ENCODE measurements at places on chromosomes 12 and 14. TPM values are rescaled to one million over a fixed set of nuclear protein-coding genes. Genes with fewer than 3 reads are reported as not detected.

DNA sequence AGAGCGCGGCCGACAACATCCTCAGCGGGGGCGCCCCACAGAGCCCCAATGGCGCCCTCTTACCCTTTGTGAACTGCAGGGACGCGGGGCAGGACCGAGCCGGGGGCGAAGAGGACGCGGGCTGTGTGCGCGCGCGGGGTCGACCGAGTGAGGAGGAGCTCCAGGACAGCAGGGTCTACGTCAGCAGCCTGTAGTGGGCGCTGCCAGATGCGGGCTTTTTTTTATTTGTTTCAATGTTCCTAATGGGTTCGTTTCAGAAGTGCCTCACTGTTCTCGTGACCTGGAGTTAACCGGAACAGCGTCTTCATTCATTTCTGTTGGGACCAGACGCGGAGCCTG lies 103.8 kb upstream of the FKBP4 start:
- peak; percentile 41 for DNase-seq

DNA sequence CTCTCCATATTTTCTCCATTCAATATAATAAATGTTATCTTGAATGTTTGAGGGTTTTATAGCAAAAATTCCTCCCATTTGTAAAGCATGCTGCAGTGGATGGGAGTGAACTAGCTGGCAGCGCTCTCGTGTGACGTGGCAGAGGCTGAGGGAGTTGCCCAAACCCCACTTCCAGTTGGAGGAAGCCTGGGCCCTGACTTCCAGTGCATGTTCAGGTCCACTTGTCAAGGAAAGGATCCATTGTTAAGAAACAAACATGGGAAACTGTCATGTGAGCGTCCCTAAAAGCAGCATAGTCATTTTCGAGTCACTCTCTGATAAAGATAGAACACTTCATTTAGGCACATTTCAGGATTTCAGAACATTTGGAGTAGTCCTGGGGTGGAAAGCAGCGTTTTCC lies 116.6 kb downstream of the SLC25A47 start:
- DNase-seq, result no peak

Gene CIROP
- not detected for total RNA-seq

DNA sequence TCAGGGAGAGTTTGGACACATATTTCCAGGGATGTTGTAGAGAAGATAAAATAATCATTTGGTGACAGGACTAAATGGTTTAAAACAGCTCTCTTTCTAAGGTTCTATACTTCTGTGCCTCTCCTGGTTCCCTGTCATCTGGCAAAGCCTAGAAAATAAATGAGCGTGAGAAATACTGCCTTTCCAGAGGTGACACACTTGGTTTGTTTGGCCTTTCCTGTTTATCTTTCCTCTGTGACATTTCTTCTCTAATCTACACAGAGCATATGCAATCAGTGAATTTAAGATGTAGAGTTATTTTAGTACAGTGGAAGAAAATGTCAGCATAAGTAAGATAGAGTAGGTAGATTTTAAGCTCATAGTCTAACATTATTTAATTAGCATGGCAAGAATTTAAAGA lies 22.0 kb upstream of the SSTR1 start:
- no peak for DNase-seq

Gene SETD1B
- total RNA-seq, result 33.0 TPM

Gene ART4
- total RNA-seq, result not detected

Gene LRTM2
- not detected for total RNA-seq

- DNase-seq, result no peak
Measured at GRCh38 chr12:64008596-64008995, 164.1 kb downstream of the SRGAP1 start.

Gene POTEM
- total RNA-seq, result not detected

- DNase-seq, result no peak
Measured at GRCh38 chr12:86331457-86331856, 75.3 kb upstream of the MGAT4C start.

DNA sequence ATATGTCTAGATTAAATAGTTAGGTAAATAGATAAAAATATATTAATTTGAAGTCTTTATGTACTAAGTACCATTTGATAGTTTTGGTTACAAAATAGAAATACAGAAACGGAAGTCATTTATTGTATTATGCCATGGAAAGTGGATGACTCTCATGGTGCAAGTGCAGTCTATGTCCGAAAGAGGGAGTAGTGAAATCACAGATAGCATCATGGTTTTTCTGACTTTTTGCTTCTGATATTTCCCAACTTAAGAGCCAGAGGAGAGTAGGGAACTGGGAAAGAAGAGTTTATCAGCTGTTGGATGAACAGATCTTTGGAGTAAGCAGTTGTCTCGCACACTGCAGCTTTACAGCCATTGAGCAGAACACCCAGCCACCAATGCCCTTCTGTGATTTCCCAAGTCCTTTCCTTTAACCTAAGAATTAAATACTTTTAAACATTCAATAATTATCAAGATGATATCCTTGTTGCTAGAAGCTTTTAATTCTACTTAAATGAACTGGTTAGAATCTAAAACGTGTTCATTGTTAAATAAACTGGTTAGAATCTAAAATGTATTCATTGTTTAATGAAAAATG lies 18.4 kb upstream of the SRGAP1 start:
- no peak for DNase-seq

- no peak for DNase-seq
Measured at GRCh38 chr14:93564918-93565317, 134.2 kb downstream of the UNC79 start.

Gene A2M
- not detected for total RNA-seq

- DNase-seq, result no peak
Measured at GRCh38 chr12:8048906-8049305, 16.4 kb downstream of the FOXJ2 start.

Gene PMCH
- 3.1 TPM for total RNA-seq

- DNase-seq, result no peak
Measured at GRCh38 chr14:100592972-100593371, 5.8 kb upstream of the BEGAIN start.

DNA sequence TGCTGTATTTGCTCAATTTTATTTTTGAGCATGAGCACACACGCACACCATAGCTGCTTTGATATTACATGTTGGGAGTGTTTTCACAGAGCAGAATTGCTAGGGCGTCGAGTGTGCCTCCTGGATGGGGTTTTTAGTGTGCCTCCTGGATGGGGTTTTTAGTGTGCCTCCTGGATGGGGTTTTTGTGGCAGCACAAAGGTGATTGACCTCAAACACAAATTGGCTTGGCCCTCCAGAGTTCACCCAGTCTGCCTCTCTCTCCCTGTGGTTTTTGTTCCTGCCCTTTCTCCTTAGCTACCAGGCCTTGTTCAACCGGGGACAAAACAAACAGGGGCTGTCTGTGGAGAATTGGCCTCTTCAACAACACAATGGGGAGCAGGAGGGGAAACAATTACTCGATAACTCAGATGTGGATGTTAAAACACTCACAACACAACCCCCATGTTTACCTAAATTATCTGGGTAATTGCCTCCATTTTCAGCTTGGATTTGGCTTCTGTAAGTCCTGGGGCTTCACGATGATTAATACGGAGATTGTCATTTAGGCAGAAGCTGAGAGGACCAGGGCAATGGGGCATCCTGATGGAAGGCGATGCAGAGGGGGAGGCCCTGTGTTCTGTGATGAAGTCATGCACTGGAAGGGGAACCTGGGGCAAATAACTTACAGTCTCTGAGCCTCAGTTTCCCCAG lies 26.9 kb downstream of the TBX3 start:
- DNase-seq, result no peak

Gene PRR4
- total RNA-seq, result 3.6 TPM

Gene LTB4R2
- total RNA-seq, result 8.9 TPM

DNA sequence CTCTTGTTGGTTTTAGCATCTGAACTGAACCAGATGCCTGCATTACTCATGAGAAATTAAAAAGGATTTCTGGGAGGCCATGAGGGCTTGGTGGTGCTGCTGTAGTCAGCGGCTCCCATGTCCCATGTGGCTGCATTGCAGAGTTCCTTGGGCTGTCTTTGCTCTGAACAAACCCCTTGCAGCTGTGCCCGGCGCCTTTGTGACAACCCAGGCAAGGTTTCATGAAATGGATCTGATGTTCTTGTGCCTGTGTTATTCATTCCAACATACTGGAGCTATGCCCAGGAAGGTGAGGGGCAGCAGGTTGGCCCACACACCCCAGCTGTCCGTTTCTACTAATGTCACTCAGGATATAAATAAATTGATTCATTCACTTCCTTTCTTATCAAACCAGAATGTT lies 40.8 kb downstream of the TGFB3 start:
- DNase-seq, result no peak

- DNase-seq, result no peak
Measured at GRCh38 chr12:90205165-90205564, 496.5 kb upstream of the ATP2B1 start.

- no peak for DNase-seq
Measured at GRCh38 chr14:59483363-59483762, 845 bp downstream of the L3HYPDH start.

Gene KRT77
- not detected for total RNA-seq

DNA sequence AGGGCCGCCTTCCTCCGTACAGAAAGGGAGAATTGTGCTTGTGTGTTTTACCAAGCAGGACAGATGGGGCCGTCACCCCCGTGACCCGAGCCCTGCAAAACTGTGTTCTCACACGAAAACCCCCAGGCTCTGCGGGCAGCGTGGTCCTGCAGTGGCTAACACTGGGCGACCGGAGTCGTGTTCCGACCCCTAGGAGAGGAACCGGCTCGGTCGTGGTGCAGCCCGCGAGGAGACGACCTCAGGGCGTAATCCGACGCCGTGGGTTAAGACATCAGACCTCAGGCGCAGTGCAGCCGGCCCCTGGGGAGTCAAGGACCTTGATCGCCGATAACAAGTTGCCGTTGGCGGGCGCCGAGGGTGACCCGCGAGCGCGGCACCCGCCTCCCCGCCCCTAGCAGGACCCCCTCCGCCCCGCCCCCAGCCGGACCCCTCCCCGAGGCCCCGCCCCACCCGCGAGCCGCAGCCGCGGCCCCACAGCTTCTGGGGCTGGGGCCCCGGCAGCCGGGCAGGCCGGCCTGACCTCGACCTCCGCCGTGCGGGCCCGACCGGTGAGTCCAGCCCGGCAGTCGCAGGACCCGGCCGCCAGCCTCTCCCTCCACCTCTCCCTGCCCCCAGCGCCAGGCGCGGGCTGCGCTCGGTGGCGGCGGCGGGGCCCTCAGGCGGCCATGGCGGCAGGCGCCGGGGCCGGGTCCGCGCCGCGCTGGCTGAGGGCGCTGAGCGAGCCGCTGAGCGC lies at the start of gene CHPT1:
Gene CHPT1, plus strand, starts transcription at position 444 of the 733 bp plus-strand sequence. Its CDS starts 222 bp downstream, at position 666.
- DNase-seq, result peak; percentile 34

DNA sequence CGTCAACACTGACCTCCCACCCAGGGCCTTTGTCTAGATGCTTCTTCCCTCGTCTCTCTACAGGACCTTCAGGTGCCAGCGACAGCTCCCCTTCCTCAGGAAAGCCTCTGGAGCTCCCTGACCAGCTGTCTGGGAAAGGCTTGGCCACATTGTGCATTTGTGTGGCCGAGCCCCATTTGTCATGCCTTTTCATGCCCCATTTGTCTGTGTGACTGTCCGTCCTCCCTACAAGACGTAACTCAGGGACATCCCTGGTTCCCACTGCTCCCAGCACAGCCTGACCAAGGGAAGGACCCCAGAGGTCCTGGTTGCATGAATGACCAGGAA lies 23.8 kb downstream of the ZFYVE21 start:
- no peak for DNase-seq

Gene BHLHE41
- total RNA-seq, result not detected

GRCh38 chr12:107119091-107119490 lies 25.7 kb upstream of the CRY1 start:
- no peak for DNase-seq

DNA sequence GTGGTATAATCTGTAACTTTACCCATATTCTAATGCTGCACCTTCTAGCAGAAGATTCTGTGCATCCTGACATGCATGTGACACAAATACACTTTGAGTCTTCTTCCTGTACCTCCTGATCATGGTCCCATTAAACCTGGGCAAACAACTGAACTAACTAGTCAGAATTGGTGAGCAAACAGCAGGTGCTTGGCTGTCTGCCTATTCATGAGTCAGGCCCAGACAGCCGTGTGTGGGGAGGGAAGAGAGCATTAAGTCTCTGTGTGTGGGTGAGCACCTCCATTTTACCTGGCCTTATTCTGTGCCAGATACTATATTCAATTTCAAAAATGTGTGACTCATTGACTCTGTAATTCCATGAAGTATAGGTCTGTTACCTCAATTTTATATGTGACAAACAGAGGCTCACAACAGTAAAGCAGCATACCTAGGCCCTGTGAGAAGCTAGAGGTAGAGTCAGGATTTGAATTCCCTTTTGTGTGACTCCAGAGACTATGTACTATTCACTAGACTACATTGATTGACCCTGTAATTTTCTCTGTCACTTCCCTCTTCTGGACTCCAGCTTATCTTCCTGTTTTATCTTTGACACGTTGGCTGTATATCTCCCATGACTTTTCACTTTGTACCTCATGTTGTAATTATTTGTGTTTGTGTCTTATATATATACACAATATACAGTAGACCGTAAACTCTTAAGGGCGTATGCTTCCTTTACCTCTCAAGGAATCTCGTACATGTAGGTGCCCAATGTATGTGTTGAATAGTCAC lies 32.2 kb downstream of the SUSD6 start:
- no peak for DNase-seq

GRCh38 chr14:80621701-80622100 lies 319.8 kb downstream of the CEP128 start:
- DNase-seq, result no peak

Gene BDKRB1
- not detected for total RNA-seq
